Glutamatergic neuron (in vitro differentiated cells): ENCODE measurements at places on chromosomes 2 and 18.

- DNase-seq, result no peak
- peak overlapping the region; percentile 79 for H3K4me3 ChIP-seq
- H3K27ac ChIP-seq, result peak overlapping the region; percentile 29
- no peaks in the 10 kb centered on the region for H3K27me3 ChIP-seq
- peaks cover 16% of the 10 kb centered on the region for H3K4me1 ChIP-seq
Observed at GRCh38 chr18:3250237-3251107, 2.9 kb downstream of the MYL12A start.

- H3K4me1 ChIP-seq, result peaks cover 30% of the 10 kb centered on the region
- no peak overlapping the region for H3K4me3 ChIP-seq
- no peak overlapping the region for H3K27ac ChIP-seq
- H3K27me3 ChIP-seq, result peaks cover 4% of the 10 kb centered on the region
Observed at GRCh38 chr18:70418546-70419311, 129.9 kb downstream of the SOCS6 start.

DNA sequence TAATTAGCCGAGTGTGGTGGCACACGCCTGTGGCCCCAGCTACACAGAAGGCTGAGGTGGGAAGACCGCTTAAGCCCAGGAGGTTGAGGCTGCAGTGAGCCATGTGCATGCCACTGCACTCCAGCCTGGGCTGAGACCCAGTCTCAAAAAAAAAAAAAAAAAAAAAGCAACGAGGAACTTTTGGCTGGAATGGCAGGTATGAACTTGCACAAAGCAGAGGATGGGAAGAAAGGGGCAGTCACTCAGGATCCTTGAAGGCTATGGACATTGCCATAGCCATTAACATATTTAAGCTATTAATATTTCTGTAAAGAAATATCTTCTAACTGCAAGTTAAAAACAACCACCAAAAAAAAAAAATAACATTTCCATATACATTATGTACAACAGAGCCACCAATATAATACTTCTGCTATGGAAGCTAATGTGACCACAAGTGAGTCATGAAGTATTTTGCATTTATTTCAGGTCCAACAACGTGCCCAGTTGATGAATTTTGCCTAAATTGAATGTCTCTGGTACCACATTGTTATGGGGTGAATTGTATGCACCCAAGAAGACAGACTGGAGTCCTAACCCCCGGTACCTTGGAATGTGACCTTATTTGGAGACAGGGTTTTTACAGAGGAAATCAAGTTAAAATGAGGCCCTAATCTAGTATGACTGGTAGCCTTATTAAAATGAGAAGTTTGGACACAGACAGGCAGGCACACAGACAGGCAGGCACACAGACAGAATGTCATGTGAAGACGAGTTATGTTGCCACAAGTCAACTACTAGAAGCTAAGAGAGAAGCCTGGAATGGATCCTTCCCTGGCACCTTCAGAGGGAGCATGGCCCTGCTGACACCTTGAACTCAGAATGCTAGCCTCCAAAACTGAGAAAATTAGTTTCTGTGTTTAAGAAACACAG, 102.8 kb downstream of the RBMS1 start:
- H3K27me3 ChIP-seq, result peaks cover 11% of the 10 kb centered on the region
- peaks cover 46% of the 10 kb centered on the region for H3K4me1 ChIP-seq
- no peak for DNase-seq
- H3K27ac ChIP-seq, result no peak overlapping the region
- no peak overlapping the region for H3K4me3 ChIP-seq
- no peaks in the 10 kb centered on the region for H3K36me3 ChIP-seq

GRCh38 chr2:130156624-130157004, 11.7 kb upstream of the CCDC74B start:
- DNase-seq, result no peak
- no peaks in the 10 kb centered on the region for H3K36me3 ChIP-seq
- H3K27ac ChIP-seq, result no peak overlapping the region
- H3K4me1 ChIP-seq, result no peaks in the 10 kb centered on the region

GRCh38 chr18:77557046-77557587, 307.5 kb downstream of the GALR1 start:
- H3K4me3 ChIP-seq, result no peak overlapping the region
- peaks cover 10% of the 10 kb centered on the region for H3K4me1 ChIP-seq
- H3K27ac ChIP-seq, result no peak overlapping the region
- H3K36me3 ChIP-seq, result no peaks in the 10 kb centered on the region
- no peaks in the 10 kb centered on the region for H3K27me3 ChIP-seq

DNA sequence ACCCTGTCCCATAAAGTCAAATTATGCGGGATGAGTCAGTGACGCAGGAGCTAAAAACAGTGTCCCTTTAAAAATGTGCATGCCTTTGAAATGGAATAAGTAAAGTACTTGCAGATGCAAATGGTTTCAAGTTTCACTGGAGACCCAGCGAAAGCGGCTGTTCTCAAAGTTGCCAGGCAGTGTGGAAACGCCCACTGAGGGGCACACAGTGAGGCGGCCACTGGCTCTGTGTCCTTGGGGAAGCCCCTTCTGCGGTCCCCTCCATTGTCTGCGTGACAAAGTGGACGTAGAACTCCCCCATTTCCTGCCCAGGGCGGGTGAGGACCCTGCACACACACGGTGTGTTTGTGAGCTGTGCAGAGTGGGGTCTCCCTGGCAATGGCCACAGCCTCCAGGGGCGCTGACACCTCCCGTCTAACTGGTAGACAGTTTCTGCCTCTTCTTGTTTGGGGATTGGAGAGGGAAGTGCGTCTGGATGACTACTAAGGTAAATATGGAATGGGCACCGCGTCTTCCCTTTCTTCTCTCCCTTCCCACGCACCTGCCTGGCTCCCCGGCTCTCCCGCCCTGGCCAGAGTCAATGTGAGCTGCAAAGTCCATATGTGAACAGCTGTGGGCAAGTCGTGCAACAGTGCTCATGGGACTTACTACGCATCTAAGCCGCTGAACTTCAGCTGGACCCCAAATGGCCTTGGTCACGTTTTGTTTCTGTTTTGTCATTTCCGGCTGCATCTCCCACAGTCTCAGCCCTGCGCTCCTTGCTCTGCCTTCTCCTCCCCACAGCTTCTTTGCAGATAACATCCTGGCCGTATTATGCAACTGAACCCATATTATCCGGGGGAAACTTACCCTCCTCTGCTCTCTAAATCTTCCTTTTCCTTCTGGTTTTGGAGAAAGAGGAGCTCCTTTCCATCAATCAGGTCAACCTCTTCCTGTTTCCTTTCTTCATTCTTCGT, 33.7 kb upstream of the ZNF516 start:
- peak overlapping the region; percentile 82 for H3K4me3 ChIP-seq
- DNase-seq, result peak; percentile 41
- no peaks in the 10 kb centered on the region for H3K36me3 ChIP-seq
- H3K27me3 ChIP-seq, result peaks cover 6% of the 10 kb centered on the region

- no peak overlapping the region for H3K4me3 ChIP-seq
- H3K36me3 ChIP-seq, result no peaks in the 10 kb centered on the region
- DNase-seq, result no peak
- H3K27me3 ChIP-seq, result no peaks in the 10 kb centered on the region
Observed at GRCh38 chr2:36824273-36824672, 127.8 kb downstream of the VIT start.

GRCh38 chr2:239496700-239497099, 95.9 kb upstream of the HDAC4 start:
- DNase-seq, result no peak
- peaks cover 4% of the 10 kb centered on the region for H3K36me3 ChIP-seq
- no peak overlapping the region for H3K27ac ChIP-seq
- no peak overlapping the region for H3K4me3 ChIP-seq

DNA sequence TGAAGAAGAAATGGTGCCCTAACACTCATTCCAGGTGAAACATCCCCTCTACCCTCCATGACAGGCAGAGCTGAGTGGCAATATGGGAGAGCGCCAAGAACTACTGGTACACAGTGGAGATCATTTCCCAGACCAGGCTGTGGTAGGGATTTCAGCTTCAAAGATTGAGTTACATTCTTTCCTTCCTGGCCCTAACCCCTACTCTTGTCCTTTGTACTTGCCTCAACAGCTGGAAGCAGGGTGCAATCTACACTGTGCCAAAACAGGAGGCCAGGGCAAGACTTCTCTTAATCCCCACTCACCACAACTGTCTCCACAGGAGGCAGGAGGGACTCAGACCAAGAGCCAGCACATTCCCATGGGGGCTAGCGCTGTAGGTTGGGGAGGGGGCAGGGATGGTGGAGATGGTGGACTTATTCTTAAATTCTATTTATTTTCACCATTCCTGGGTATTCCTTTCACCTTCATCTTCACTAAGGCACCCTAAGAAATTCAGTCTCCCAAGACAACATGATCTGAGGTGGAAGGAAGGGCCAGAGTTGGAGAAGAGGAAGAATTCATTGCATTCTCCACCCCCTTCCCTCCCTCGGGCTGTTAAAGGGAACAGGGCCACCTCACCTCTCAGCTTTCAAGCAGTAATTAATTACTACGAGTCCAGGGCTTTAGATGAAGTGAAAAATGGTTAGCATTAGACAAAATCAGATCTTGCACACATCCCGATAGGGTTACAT, 65.9 kb downstream of the AAK1 start:
- H3K27ac ChIP-seq, result no peak overlapping the region
- no peaks in the 10 kb centered on the region for H3K36me3 ChIP-seq
- H3K4me1 ChIP-seq, result peaks cover 21% of the 10 kb centered on the region
- H3K4me3 ChIP-seq, result no peak overlapping the region
- no peak for DNase-seq

DNA sequence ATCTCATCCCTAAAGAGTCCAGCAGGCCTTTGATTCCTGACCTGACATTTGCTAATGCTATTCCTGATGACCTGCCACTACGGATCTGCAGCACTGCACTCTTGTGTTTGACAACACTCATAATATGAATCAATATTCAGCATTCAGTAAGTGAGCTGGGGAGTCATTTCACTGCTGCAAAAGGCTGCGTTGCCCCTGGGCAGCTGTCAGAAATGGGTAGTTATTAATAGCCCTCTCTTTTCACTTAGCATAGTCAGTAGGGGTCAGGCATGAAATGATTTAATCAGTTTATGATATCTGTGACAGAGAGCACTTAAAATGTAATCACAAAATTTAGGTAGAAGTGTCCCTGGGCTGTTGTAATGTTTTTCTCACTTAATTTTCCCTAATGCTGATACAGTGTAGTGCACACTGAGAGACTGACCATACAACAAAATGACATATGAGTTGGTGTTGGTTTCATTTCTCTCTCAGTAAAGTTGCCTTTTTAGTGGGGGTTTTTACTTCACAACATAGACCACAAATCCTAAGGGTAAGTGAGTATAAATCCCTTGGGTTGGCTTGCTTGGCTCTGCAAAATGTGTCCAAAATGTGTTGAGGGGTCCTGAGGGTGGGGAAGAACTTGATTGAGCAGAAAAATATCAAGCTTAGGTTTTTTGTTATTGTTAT, 184.8 kb downstream of the CAMKMT start:
- H3K27me3 ChIP-seq, result peaks cover 4% of the 10 kb centered on the region
- H3K36me3 ChIP-seq, result no peaks in the 10 kb centered on the region
- H3K27ac ChIP-seq, result peak overlapping the region; percentile 82

DNA sequence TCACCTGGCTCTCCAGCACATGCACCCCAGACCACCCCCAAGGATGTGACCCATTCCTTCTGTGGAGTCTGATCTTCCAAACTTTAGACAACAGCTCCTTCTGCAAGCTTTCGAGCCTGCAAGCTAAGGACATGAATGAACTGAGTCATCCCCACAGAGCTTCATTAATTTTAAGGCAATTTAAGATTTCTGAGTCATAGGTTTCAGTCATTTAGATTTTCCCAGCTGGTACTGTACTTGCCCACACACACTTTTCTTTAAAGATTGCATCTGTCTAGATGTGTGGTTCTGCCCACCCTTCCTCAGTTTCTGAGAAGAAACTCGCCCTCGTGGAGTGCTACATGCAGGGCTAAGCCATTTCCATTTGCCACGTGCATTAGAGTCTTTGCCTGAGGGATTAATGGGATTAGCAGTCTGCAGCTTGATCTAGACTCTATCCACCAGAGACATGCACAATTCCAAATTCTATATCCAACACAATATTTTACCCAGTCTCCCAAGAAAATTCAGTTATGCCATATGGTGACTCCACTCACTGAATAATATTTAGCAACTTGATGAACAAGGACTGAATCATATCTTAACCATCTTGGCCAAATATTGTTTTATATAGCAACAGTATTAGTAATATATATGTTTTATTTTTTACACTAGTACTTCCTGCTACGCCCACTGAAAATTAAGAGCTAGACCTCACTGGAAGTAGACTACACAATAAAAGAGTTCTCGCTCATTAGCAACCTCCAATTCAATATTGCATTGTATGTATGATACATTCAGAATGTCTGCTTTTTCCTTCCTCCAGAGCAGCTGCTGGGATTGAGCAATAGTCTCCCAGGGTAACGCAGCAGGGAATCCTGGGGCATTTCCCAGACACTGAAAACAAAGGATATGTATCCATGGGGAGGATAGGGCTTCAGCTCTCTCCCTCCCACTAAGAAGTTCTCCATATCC, 14.3 kb upstream of the TRIB2 start:
- peaks cover 1% of the 10 kb centered on the region for H3K27me3 ChIP-seq
- H3K36me3 ChIP-seq, result no peaks in the 10 kb centered on the region
- H3K4me3 ChIP-seq, result no peak overlapping the region
- H3K4me1 ChIP-seq, result no peaks in the 10 kb centered on the region

DNA sequence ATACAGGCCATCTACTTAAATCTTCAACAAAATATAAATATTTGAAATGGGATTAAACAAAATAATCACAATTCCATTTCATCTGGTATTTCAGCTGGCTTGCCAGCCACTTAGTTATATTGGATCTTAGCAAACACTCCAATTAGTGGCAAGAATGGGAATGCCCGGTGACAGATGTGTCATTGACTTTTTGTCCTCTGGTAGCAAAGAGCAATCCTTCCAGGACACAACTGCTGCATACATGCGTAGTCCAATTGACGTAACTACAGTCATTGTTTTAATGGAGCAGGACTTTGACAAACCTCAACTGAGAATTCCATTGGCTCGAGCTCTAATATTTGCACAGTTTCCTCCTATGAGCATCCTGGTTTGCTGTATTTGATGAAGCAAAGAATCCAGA, 69.9 kb downstream of the RNF152 start:
- H3K27me3 ChIP-seq, result no peaks in the 10 kb centered on the region
- DNase-seq, result no peak
- peaks cover 11% of the 10 kb centered on the region for H3K4me1 ChIP-seq
- H3K36me3 ChIP-seq, result no peaks in the 10 kb centered on the region
- H3K27ac ChIP-seq, result peak overlapping the region; percentile 63

- H3K27ac ChIP-seq, result no peak overlapping the region
- H3K4me1 ChIP-seq, result no peaks in the 10 kb centered on the region
- DNase-seq, result no peak
- H3K36me3 ChIP-seq, result no peaks in the 10 kb centered on the region
- peaks cover 6% of the 10 kb centered on the region for H3K27me3 ChIP-seq
Observed at GRCh38 chr2:65781756-65782155, 349.4 kb upstream of the SPRED2 start.

DNA sequence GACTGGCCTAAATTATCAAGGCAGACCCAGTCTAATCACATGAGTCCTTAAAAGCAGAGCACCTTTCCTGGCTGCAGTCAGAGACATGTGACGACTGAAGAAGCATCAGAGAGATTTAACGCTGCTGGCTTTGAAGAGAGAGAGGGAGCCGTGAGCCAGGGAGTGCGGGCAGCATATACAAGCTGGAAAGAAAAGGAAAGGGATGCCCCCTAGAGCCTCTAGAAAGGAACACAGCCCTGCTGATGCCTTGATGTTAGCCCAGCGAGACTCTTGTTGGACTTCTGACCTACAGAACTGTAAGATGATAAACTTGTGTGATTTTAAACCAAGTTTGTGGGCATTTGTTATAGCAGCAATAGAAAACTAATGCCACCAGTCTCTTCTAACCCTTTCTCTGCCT, 58.1 kb downstream of the HEATR5B start:
- no peaks in the 10 kb centered on the region for H3K4me1 ChIP-seq
- no peak for DNase-seq
- no peaks in the 10 kb centered on the region for H3K36me3 ChIP-seq
- no peak overlapping the region for H3K4me3 ChIP-seq
- no peaks in the 10 kb centered on the region for H3K27me3 ChIP-seq

GRCh38 chr18:22930089-22930713, 2.9 kb upstream of the RBBP8 start:
- DNase-seq, result peak; percentile 85
- H3K27ac ChIP-seq, result no peak overlapping the region
- peaks cover 6% of the 10 kb centered on the region for H3K4me1 ChIP-seq
- H3K36me3 ChIP-seq, result no peaks in the 10 kb centered on the region
- peaks cover 4% of the 10 kb centered on the region for H3K27me3 ChIP-seq
